Endodermal cell (in vitro differentiated cells): ENCODE measurements at places on chromosomes 1 and 21.

GRCh38 chr1:154075746-154076145, 79.1 kb downstream of the NUP210L start:
- DNase-seq = no peak

DNA sequence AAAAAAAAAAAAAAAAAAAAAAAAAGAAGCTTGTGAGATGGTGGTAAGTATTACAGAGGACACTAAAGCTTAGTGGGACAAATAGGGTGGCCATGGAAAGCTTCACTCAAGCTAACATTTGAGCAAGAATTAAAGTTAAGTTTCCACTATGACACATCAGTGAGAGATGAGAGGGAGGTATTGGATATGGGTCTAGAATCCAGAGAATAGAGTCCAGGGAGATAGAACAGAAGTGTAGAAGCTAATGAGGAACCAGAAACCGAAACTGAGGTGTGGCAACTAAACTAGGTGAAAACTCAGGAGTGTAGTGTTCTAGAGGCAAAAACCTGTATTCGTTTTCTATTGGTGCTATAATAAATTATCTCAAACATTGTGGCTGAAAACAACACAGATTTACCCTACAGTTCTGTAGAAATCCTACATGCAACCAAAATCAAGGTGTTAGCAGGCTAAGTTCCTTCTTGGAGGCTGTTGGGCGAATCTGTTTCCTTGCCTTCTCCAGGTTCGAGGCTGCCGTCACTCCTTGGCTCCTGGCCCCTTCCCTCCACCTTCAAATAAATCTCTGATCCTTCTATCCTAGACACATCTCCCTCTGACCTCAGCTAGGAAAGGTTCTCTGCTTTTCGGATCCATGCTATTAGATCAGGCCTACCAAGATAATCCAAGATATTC, 36.2 kb downstream of the PTP4A2 start:
- no peak for DNase-seq

- DNase-seq = no peak
These were observed 470.2 kb downstream of the CAMTA1 start for GRCh38 chr1:7255303-7256058.

DNA sequence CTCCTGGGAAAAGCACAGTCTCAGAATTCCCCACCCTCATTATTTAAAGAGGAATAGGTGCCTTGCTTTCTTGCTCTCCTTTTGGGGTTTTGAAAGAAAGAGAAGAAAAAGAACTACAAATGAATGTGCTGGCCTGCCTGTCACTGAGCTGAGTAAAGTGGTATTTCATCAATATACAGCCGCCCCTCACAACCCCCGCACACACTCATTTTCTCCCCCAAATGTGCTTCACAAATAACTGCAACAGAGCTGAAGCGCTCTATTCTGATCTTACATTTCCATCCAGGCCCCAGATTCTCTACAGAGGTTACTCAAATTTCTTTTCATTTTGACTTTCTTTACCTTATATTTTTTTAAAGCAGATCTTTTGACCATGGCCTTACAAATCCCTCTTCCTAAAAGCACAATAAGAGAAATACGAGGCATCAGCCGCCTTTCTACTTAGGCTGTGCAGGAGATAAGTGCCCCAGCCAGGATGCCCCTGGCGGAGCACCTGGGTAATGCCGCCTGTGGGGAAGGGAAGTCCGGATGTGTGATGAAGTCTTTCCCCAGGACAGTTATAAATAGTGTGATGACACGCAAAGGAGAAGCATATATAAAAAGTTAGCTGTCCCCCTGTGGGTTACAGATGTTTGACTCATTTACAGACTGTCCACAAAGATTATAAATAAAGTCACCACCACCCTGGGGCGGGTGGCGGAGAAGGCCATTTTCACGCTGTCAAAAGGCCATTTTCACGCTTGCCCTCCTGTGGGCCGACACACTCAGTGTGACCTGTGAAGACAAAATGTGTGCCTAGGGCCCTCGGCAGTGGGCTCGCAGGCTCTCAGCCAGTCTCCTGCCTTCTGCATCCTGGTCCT, 6.5 kb downstream of the KCNN3 start:
- peak; percentile 89 for DNase-seq

- no peak for DNase-seq
These were observed 178.9 kb upstream of the FOXD3 start for GRCh38 chr1:63143482-63143881.

DNA sequence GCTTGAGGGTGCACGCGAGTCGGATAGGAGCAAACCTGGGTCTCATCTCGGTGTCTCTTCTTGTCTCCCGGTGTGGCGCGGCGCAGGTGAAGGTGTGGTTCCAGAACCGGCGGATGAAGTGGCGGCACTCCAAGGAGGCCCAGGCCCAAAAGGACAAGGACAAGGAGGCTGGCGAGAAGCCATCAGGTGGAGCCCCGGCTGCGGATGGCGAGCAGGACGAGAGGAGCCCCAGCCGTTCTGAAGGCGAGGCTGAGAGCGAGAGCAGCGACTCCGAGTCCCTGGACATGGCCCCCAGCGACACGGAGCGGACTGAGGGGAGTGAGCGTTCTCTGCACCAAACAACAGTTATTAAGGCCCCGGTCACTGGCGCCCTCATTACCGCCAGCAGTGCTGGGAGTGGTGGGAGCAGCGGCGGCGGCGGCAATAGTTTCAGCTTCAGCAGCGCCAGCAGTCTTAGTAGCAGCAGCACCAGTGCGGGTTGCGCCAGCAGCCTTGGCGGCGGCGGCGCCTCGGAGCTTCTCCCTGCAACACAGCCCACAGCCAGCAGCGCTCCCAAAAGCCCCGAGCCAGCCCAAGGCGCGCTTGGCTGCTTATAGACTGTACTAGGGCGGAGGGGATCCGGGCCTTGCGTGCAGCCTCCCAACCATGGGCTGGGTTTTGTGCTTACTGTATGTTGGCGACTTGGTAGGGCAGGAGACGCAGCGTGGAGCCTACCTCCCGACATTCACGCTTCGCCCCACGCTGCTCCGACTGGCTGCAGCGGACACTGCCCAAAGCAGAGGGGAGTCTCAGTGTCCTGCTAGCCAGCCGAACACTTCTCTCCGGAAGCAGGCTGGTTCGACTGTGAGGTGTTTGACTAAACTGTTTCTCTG, 5.1 kb downstream of the HLX start:
- peak; percentile 91 for DNase-seq

DNA sequence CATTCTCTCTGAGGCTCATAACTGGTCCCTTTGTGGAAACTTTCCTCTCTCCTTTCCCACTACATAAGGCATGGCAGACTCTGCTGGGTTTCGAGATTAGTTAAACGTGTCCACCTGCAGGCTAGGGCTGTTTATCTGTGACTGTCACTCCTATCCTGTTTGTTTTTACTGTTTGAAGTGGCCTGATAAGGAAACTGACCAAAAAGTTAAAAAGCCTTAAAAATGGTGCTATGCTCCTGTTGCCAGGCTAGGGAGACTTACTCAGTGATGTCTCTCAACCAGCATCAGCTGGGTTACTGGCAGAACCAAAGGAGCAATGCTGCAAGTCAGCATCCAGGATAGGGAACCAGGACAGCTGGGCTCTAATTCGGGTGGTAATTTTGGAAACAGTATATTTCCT, 3.9 kb downstream of the PIGV start:
- no peak for DNase-seq
